ENCODE measurements at places on chromosomes 7 and 10.

- no peak for DNase-seq
Measured at GRCh38 chr7:90262438-90262837, 17.5 kb downstream of the CFAP69 start.

DNA sequence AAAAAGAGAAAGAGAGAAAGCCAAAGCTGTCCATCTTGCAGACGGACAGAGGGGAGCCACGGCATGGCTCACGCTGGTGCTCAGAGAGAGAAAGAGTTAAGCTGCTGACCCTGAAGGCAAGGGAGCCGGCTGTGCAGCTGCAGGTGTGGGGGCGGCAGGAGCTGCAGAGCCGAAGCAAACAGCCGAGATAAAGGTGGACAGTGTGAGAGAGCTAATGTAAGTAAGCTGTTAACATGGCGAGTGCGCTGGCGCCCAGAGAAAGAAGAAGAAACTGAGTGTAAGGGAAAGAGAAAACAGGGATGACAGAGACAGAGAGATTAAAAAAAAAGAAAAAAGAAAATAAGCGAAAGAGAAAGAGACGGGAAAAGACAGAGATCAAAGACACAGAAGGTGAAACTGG is 18.2 kb downstream of the COL17A1 start:
- DNase-seq = no peak

- DNase-seq = no peak
Measured at GRCh38 chr10:24340883-24341282, 131.9 kb downstream of the KIAA1217 start.

DNA sequence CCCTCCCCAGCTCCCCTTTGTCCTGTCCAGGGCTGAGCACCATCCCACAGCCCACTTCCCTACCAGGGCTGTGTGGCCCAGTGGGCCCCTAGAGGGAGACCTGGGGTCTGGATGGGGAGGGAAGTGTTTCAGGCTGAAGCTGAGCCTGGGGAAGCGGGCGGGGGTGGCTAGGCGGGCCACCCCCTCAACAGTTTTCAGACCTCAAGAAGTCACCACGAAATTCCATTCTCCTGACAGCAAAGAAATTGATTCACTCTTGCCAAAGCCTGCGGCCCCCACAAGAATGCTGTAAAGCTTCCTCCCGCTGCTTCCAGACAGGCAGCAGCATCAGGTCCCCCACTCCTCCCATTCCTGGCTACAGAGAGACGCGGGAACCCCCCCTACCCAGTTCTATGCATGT is 2.5 kb upstream of the LFNG start:
- DNase-seq = no peak

- DNase-seq = no peak
Measured at GRCh38 chr7:140526214-140526613, 46.9 kb upstream of the MKRN1 start.

GRCh38 chr10:36578306-36578705 is 547.1 kb upstream of the ANKRD30A start:
- no peak for DNase-seq

DNA sequence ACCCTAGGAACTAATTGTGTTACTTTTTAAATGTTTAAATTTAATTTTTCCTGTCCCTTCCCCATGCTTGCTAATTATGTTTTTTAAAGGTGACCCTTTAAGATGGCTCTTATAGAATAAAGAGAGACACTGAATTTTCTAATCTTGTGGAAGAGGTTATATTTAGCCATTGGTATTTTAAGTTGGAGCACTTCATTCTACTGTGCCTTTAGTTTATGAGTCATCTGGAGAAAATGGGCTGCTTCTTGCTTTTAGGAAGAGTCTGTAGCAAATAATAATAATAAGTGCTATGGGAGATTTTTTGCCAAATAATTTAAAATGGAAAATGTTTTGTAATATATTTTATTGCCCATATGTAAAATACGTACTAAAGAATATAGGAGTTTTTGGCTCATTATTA is 139.7 kb downstream of the ADK start:
- no peak for DNase-seq

DNA sequence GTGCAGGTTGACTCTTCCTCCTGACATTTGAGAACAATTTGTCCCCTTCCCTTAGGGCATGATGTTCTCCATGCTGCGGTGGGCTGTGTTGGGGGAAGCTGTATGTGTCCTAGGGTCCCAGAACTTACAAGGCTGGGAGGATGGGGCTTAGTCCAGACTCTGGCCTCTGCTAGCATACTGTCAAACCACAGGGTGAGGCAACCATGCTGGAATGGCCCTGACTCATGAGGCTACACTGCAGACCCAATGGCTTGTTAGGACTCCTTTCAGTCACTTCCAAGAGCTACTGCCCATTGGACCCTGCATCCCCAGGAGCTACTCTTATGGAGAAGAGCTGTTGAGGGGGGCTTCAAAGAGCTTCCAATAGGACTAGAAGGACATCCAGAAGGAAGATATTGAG is 20.1 kb upstream of the FAM170B start:
- no peak for DNase-seq

DNA sequence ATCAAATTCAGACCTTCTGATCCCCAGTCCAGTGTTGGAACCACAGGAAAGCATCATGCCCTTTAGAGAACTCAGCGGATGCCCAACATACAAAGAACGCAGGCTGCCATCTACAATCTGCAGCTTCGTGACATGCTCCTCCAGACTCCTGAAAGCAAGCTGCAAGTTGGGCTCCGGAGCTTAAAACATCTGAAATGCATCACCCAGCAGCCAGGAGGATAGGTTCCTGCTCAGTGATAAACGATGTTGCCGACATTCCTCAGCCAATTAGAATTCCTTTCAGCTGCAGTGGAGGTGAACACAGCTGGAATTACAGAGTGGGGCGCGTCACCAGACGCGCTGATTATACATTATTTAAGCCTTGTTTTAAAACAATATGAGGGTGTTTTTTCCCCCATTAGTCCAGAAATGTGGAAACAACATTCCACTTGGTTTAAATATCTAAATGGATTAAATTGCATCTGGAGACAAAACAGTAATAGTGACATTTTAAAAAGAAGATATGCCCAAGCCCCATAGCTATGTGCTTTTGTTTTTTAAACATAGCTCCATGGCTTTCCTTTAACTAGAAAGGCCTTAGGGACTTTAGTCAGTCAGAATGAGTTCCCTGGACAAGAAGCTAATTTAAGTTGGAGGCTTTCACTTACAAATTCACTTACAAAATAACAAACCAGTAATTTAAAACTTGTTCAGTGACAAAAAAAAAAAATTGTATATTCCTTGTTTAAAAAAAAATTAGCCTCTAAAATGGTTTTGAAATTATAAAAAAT is 6.3 kb downstream of the SMURF1 start:
- DNase-seq = no peak

DNA sequence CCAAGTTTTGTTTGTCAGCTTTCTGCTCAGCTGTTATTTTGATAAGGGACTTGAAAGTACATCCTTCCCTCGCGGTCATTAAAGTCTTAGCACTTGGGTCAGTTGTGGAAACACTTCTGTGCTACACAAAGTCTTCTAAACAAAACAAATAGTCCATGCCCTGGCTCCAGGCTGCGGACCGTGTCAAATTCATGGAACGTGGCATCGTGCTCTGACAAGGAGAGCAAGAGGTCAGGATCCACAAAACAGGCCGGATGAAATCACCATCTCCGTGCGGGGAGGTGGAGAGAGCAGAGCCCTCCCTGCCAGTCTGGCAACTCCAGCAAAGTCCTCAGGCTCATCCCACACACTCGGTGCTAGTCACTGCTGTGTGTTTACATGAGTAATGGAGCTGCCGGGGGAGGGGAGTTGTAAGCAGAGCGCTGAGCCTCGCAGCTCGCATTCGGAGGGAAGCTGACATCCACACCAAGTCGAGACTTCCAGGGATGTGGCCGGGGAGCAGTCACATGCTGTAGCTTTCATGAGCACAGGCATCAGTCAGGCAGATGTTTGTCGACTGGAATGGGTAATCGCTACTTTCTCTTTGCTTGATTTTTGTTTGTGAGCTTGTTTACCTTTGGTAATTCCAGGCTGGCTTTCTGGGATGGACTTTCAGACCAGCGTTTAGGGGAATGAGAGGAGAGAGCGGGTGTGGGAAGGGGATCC is 147.6 kb downstream of the ARID5B start:
- peak; percentile 78 for DNase-seq

- DNase-seq = no peak
Measured at GRCh38 chr10:31004611-31005193, 27.0 kb downstream of the ZNF438 start.

- no peak for DNase-seq
Measured at GRCh38 chr7:85055906-85056305, 130.9 kb downstream of the SEMA3D start.

DNA sequence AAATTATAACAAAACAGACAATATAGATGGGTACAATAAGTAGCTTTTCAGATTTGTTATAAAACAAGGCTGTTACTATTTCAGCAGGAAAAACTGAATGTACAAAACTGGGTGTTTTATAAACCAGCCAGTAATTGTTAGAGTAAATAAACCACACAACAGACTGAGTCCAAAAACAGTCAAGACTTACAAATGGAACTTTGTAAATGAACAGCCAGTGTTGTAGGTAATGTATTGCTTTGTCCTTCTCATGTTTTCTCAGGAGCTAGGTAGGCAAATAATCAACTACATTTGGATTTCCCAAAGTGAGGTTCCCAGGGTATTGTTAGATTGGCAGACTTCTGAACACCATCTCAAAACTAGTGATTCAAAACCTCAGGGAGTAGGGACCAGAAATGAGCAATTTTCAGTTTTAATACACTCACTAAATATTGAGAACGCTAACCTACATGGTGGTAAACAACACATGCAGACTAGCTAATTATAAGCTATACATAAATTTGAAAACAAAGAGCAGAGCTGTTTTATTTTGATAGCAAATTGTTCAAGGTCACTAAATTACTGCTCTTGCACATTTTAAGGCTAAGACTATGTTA is 36.2 kb downstream of the HERPUD2 start:
- DNase-seq = no peak

DNA sequence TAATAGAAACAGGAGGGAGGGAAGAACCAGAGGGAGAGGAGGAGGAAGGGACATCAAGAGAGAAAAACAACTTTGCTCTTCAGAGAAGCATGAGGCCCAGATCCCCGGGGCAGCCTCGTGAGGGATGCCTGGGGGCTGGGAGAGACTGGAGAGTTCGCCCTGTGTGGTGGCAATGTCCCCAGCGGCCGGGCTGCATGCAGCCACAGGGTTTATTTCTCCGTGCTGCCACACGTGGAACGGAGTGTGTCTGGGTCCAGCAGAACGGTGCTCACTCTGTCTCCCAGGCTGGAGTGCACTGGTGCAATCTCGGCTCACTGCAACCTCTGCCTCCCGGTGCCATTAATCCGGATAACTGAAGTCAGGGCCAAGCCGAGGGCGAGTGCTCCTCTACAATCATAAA is 257.7 kb downstream of the ACTR3B start:
- no peak for DNase-seq

DNA sequence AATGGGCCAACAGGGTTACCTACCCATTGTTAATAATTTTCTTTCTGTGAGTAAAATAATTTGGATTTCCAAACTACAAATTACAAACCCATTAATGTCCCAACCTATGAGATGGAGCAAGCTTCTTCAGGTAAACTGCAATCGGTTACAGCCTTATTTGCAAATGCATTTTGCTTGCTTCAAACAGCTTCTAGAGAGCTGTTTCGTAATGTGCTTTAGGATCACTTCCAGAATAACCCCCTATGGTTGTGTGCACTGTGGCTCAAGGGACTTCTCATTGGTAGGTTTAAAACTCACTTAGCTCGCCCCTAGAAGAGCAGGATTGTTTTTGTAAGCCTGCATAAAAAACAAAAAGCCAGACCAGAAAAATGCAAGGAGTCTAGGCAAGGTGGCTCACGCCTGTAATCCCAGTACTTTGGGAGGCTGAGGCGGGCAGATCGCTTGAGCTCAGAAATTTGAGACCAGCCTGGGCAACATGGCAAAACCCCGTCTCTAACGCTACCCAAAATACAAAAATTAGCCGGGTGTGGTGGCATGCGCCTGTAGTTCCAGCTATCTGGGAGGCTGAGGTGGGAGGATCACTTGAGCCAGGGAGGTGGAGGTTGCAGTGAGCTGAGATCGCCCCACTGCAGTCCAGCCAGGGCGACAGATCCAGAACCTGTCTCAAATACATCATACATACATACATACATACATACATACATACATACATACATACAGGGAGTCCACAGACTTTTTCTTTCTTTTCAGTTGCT is 3.3 kb upstream of the MAP3K8 start:
- DNase-seq = no peak

DNA sequence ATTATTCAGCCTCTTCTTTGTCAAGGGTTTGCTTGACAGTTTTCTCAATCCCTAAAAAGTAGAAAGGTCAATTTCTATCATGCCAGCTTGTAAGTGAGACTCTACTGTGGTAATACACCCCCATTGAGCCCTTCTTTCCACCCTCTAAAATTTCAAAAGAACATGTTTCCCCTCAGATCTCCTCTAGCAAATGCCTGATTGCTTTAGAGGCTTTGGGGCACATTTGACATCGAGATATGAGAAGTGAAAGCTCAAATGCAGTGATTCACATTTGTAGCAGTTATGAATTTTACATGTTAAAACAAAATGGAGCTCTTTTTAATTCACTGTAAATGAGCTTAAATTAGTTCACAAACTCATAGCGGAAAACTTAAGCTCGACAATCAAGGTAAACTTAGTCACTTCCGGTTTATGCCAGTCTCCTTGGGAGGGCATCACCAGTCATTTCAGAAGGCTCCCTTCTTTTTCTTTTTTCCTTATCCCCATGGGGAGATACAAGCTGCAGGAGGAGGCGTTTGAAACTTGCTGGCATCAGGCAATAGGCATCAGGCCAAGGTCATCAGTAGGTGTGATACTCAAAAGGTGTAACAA is 55.3 kb upstream of the ADO start:
- DNase-seq = no peak

DNA sequence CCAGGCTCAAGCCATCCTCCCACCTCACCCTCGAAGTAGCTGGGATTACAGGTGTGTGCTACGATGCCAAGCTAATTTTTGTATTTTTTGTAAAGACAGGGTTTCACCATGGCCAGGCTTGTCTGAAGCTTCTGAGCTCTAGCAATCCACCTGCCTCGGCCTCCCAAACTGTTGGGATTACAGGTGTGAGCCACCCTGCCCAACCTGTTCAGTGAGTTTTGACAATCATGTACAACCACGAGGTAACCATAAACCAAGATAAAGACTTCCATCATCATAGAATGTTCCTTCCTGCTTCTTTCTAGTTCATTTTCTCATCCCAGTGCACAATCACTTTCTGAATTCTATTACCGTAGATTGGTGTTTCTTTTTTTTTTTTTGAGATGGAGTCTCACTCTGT is 30.5 kb upstream of the MKRN1 start:
- DNase-seq = no peak

DNA sequence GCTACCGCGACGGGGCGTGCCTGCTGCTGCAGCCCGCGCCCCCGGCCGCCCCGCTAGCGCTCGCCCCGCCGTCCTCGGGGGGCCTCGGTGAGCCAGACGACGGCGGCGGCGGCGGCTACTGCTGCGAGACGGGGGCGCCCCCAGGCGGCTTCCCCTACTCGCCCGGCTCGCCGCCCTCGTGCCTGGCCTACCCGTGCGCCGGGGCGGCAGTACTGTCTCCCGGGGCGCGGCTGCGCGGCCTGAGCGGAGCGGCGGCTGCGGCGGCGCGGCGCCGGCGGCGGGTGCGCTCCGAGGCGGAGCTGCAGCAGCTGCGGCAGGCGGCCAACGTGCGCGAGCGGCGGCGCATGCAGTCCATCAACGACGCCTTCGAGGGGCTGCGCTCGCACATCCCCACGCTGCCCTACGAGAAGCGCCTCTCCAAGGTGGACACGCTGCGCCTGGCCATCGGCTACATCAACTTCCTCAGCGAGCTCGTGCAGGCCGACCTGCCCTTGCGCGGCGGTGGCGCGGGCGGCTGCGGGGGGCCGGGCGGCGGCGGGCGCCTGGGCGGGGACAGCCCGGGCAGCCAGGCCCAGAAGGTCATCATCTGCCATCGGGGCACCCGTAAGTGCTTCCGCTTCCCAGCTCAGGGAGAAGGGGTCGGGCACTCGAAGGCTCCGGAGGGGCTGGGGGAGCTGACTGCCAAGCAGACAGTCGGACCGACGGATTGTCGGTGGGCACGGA is 761 bp downstream of the PTF1A start:
- DNase-seq = no peak

All from T-helper 2 cell (primary cell).